ENCODE measurements at places on chromosomes 2 and 18. TPM values are rescaled to one million over a fixed set of nuclear protein-coding genes. Genes with fewer than 3 reads are reported as not detected.

The C1D gene
- total RNA-seq: 43.0 TPM

The RNU2-63P gene
- total RNA-seq: not detected

The GALR1 gene
- not detected for total RNA-seq

The HMSD gene
- total RNA-seq: 0.09 TPM

The NT5C1B gene
- total RNA-seq: not detected

The XIRP2 gene
- total RNA-seq: 0.09 TPM

The SH3RF3 gene
- total RNA-seq: 8.4 TPM

The BBS5 gene
- 7.3 TPM for total RNA-seq

The FEV gene
- not detected for total RNA-seq

The LINC00305 gene
- total RNA-seq: not detected

The ACP1 gene
- 62.1 TPM for total RNA-seq

The LYPD1 gene
- 0.74 TPM for total RNA-seq

The SLC38A11 gene
- total RNA-seq: not detected

The GATA6 gene
- 22.5 TPM for total RNA-seq

The LRRTM4 gene
- total RNA-seq: 1.5 TPM

The RBMS1 gene
- 70.2 TPM for total RNA-seq

The POTEC gene
- not detected for total RNA-seq

The EPB41L3 gene
- 28.0 TPM for total RNA-seq

The RTTN gene
- 38.6 TPM for total RNA-seq

The TMEM87B gene
- 40.2 TPM for total RNA-seq

The EVX2 gene
- not detected for total RNA-seq

The KCNJ3 gene
- total RNA-seq: not detected

The IL36G gene
- not detected for total RNA-seq

The BZW1 gene
- total RNA-seq: 1,135 TPM

The MC2R gene
- total RNA-seq: not detected

The RAX gene
- total RNA-seq: not detected

The LYG1 gene
- 0.09 TPM for total RNA-seq

The SNED1 gene
- total RNA-seq: 105 TPM

The ACADL gene
- 0.63 TPM for total RNA-seq

The FNDC4 gene
- 7.3 TPM for total RNA-seq

The LDLRAD4 gene
- 0.54 TPM for total RNA-seq

The GPR55 gene
- total RNA-seq: under 0.01 TPM

Measured in fibroblast of the aortic adventitia (primary cell).